ENCODE measurements at places on chromosomes 16 and 17.

- DNase-seq, result no peak
These were observed 25.9 kb downstream of the MYH3 start for GRCh38 chr17:10631048-10631700.

DNA sequence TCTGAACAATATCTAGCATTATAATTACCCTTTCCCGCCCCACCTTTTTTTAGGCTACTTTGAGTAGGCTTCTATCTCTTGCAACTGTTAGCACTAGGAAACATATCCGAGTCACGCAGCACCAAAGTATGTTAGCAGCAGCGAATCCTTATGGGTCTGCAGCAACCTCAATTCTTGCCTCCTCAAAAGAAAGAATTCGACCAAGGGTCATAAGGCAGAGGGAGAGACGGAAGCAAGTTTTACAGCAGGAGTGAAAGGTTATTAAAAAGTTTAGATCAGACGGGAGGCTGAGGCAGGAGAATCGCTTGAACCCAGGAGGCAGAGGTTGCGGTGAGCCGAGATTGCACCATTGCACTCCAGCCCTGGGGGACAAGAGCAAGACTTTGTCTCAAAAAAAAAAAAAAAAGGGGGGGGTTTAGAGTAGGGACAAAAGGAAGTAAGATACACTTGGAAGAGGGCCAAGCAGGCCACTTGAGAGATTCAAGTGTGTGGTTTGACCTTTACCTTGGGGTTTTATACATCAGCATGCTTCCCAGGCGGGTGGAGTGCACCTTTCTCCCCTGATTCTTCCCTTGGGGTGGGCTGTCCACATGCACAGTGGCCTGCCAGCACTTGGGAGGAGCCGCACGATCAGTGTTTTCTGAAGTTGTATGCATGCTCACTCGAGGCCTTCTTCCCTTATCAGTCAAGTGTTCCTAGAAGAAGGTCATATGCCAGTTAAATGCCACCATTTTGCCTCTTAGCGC is 67.7 kb downstream of the HLF start:
- no peak for DNase-seq

GRCh38 chr17:2176499-2177169 is 121.7 kb downstream of the HIC1 start:
- DNase-seq, result no peak

- DNase-seq, result no peak
These were observed 128.2 kb upstream of the MED13 start for GRCh38 chr17:62193249-62193648.

- no peak for DNase-seq
These were observed 22.7 kb downstream of the CYTH1 start for GRCh38 chr17:78759203-78759968.

GRCh38 chr17:67474081-67474661 is 97.1 kb downstream of the PITPNC1 start:
- DNase-seq, result no peak

DNA sequence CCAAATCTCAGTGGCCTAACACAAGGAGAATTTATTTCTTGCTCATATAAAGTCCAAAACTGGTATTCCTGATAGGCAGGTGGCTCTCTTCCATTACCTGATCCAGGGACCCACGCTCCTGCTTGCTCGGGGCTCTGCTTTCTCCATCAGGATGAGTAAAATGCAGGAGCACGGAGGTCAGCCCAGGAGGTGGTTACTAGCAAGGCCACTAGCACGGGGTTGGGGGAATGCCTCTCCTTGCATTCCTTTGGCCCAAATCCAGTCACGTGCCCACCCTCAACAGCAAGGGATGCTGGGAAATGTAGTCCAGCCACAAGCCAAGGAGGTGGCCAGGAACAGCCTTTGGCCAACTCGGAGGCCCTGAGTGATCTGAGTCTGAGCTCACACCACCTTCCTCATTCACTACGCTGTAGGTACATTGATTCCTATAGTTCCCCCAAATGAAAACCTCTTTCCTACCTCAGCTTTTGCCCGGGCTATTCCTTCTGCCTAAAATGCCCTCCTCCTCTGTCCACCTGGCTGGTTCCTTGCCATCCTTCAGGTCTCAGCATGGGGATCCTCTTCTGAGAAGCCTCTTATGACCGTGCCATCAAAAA is 38.3 kb upstream of the HAPSTR1 start:
- DNase-seq, result peak; percentile 45

DNA sequence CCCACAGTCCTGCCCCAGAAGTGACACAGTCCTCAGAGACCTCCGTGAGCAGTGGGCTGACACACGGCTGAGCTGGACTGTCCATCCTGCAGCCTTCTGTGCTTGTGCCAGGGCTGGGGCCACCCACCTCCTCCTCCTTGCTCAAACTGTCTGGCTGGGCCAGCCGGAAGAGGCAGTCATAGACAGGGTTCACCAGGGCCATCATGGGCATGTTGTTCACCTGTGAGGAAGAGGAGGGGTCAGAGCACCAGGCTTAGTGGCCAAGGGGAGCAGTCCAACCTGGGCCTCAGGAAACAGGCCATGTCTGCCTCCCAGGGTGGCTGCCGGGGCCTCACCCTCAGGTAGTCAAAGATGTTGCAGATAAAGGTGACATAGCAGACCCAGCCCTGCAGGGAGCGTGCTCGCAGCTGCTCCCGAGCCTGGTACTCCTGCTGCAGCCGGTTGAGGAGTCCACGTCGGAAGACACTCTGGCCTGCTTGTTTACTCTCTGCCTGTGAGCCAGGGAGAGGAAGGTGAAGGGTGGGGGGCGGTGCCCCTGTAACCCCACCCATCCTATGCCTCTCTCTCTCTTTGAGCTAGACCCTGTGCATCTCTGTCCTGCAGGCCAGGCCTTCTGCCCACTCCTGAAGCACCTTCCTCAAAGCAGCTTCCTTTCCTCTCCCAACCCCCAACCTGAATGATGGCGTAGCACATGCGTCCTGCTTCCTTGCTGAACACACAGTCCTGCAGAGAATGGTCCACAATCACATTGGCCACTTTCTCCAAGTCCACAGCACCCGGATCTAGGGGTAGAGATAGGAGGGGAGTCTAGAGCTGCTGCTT is 3.4 kb downstream of the MIF4GD start:
- no peak for DNase-seq

GRCh38 chr17:35010093-35010492 is 29.8 kb downstream of the LIG3 start:
- no peak for DNase-seq

GRCh38 chr17:62637809-62638208 is 10.3 kb downstream of the MRC2 start:
- no peak for DNase-seq

DNA sequence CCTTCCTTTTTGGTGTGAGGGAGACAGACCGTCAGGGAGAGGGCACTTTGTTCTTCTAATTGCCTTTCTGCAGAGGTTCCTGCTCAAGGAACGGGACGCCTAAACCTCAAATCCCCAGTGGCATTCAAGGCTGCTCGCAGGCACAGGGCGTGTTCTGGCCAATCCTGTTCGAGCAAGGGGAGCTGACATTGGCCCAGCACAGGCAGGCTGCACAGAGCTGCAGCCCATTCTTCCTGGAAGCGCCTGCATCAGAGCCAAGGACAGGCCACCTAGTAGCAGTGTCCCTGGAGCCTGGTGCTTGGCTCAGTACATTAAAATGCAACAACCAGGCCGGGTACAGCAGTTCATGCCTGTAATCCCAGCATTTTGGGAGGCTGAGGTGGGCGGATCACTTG is 72.2 kb upstream of the CREBBP start:
- DNase-seq, result no peak

- DNase-seq, result no peak
These were observed 24.3 kb downstream of the CDK12 start for GRCh38 chr17:39485555-39485954.

DNA sequence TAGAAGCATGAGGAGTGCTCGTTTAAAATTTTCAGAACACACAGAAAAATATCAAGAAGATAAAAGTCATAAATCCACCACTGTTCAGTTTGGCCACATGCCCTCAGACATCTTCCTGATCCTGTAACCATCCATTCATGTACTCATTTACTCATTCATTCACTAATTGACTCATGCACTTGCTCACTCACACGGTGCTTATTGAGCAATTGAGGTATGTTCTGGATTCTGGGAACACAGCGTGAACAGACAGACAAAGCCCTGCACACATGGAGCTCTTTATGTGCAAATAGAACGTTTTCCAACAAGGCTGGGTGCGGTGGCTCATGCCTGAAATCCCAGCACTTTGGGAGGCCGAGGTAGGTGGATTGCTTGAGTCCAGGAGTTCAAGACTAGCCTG is 10.2 kb upstream of the NATD1 start:
- DNase-seq, result no peak

DNA sequence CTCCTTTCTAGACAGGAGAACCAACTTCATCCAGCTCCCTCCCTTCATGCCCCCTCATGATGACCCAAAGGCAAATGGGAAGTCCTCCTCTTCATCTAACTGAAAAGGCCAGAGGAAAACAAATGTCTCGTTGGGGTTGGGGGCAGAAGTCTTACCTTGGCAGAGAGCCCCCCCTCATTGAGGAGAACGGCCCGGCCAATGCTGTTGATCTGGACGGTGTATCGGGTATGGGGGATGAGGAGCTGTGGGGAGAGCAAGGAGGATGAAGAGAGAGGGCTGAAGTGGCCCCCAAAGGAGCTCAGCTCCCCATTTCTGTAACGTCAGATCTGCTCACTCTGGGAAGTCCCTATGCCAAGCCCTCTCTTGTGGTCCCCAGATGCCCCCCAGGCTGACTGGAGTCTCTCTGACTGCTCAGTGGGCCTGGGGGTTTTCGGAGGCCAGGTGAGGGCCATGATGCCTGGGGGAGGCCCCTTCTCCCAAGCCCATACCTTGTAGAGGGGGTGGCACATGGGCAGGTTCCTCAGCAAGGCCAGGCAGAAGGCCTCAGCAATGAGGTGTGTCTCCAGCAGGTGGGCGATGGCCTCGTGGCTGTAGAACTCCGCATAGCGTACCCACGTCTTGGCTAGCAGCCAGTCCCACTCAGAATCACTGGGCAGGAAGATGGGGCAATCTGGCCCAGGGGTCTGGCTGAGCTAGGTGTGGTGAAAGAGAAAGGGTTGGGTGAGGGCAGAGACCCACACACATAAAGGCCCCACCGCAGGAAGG is 10.8 kb downstream of the ALOX12B start:
- no peak for DNase-seq

GRCh38 chr17:51351890-51352289 is 91.5 kb downstream of the UTP18 start:
- DNase-seq, result no peak

- DNase-seq, result no peak
These were observed 18.3 kb upstream of the RASD1 start for GRCh38 chr17:17514361-17514992.

- DNase-seq, result no peak
These were observed 139.3 kb upstream of the IRX3 start for GRCh38 chr16:54425681-54426552.

GRCh38 chr17:7705269-7706255 is 560 bp downstream of the EFNB3 start:
- DNase-seq, result no peak

GRCh38 chr17:37792787-37793186 is 47.9 kb upstream of the HNF1B start:
- DNase-seq, result no peak

GRCh38 chr16:84062734-84063640 is 20.4 kb upstream of the SLC38A8 start:
- DNase-seq, result peak; percentile 48

- no peak for DNase-seq
These were observed 43.1 kb upstream of the AMZ2 start for GRCh38 chr17:68204736-68205135.

DNA sequence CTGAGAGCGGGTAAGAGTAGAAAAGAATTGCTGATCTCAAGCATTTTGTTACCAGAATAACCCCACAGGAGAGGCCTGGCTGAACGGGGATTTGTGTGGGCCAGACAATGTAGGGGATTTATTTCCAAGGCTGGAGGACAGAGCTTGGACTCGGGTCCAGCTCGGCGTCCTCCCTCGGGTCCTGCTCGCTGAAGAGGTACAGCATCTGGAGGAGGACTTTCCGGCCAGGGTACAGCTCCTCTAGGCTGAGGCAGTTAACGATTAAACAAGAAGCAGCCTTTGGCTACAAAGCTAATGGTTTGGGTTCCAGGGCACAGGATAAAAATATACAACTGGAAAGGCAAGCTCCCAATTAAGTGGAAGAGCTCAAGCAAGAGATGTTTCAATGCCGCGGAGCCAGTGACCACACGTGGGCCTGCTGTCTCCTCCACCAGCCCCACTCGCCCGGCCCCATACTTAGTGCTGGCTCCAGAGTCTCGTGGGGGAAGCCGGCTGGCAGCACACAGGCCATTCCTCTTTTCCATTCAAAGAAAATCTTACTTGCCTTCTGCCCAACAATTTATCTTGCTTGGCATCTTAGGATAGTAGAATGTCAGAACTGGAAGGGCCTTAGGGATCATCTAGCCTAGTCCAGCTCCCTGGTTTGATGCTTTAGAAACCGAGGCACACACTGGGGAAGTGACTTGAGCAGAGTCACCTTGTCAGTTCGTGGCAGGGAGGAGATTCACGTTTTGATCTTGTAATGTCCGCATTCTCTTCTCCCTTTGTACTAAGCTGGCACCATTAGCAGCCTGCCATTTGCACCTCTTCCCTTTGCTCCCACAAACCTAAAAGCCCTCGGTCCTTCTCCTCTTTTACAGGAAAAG is 85.9 kb upstream of the TBX2 start:
- no peak for DNase-seq

- no peak for DNase-seq
These were observed 5.8 kb upstream of the ALDH3A1 start for GRCh38 chr17:19753661-19754463.

DNA sequence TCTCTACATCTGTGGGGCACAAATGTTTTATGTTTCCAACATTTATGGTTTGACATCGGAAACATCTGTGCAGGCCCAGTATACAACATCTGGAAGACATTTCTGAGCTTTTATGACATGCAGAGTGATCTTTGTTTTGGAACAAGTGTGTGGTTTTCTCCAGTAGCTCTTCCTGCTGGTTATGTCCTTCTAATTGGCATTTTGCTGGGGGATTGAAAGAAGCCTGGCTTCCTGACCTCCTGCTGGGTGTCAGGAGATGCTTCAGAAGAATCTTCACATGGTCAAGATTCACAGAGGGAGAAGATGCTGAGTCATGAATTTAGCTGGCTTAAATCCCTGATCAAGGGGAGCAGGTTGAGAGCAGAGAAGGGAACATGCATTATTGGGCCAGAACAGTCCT is 279.5 kb upstream of the MYOCD start:
- no peak for DNase-seq

DNA sequence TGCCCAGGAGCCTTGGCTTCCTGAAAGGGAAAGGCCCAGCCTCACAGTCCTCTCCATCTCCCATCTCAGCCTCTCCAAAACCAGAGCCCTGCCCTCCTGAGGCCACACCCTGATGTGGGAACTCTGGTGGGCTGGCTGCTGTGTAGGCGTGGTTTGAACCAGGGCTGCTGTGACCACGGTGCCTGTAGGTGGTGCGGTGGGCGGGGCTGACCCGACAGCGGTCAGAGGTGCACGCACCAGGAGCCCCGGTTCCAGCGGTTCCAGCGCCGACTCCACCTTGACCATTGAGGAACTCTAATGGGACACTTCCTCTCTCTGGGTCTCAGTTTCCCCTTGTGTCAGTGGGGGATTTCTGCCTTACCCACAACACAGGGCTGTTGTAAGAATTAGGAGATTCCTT is 2.4 kb downstream of the RAP1GAP2 start:
- no peak for DNase-seq

Measured in CMK (cell line).